ENCODE measurements at places on chromosomes 6 and 20. TPM values are rescaled to one million over a fixed set of nuclear protein-coding genes. Genes with fewer than 3 reads are reported as not detected.

DNA sequence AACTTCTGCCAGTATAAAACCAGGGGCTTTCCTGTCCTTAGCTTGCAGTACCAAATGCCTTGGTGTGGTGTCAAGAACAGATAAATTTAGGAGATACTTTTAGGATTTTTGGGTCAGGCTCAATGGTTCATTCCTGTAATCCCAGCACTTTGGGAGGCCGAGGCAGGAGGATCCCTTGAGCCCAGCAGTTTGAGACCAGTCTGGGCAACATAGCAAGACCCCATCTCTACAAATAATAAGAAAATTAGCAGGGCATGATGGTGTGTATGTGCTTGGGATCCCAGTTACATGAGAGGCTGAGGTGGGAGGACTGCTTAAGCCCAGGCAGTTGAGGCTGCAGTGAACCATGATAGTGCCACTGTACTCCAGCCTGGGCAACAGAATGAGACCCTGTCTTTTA lies 3.2 kb upstream of the ZBTB12 start:
- DNase-seq, result no peak

DNA sequence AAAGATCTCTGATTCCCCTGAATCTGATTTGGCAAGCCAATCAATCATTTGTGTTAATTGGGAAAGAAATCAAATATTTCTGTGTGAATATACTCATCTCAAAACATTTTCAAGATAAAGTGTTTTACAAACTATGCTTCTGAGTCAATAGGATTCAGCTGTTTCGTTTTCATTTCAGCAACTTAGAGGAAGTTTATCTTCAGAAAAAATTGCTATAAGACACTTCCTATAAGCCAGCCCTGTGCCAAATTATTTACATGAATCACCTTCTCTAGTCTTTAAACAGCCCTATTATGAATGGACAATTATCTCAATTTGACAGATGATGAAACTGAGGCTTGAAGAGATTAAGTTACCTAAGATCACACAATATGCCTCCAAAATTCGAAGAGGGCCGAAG lies 10.9 kb downstream of the DEFB129 start:
- no peak for DNase-seq

DNA sequence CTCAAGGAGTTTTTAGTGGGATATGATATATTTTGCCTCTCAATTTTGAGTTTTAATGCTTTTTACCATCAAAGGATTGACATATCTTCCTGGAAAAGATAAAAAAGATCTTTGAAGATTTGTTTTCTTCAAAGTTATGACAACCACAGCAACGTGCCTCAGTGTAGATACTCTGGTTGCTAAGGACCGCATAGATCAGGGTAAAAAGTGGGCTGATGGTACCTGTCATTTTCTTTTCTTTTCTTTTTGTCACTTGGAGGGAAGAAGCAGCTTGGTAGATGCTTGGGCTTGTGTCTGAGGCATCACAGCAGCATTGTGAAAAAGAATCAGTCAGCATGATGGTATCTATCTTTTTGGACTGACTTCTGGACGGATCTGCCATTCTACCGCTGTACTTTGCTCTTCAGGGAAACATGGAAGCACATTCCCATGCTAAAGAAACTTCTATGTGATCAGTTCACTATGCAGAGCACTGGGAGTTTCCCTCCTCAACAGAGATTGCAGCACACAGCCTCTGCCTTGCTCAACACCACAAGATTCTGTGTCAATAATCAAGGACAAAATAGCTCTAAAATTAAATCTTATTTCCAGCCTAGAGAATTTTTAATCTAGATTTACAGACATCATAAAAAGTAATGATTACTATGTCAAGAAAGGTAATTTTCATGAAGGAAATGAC lies 54.8 kb upstream of the SGK1 start:
- peak; percentile 52 for DNase-seq

- DNase-seq, result no peak
Measured at GRCh38 chr6:166486536-166486880, 100.0 kb downstream of the RAMACL start.

DNA sequence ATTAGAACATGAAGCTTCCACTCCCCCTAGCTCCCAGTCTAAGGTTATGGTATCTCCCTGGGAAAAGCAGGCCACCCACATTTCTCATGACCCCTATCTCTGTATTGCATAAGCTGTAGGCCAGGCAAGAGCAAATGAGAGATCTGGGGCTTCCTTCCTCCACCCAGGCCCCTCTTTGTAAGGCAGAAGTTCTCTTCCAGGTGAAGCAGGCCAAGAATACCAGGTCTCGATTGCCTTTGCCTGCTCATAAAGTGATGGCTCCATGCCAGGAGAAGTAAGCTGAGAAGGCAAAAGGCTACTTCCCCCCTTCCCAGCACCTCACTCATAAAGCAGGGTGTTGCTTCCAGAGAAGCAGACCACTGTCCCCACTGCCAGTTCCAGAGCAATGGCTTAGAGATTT lies 144.1 kb upstream of the KCNK16 start:
- DNase-seq, result no peak

GRCh38 chr20:17885076-17885475 lies 83.5 kb downstream of the SNX5 start:
- DNase-seq, result no peak

GRCh38 chr6:129818251-129818650 lies 42.9 kb downstream of the TMEM244 start:
- DNase-seq, result no peak

DNA sequence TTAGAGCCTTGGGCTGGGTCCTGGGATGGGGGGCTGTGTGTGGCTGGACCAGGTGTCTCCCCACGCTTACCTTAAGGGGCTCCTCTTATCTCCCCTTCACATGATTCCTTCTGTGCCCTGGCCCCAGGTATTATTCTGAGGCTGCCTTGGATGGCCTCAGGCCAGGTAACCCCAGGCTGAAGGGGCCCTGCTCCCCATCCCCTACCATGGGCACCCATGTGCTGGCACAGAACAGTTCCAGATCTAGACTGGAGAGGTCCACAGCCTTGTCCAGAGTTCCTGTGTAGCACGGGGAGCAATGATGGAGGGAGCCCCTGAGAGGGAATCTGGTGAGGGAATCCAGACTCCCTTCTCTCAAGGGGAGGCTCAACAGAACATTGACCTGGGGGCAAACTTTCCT lies 32.1 kb downstream of the MOCS1 start:
- no peak for DNase-seq

DNA sequence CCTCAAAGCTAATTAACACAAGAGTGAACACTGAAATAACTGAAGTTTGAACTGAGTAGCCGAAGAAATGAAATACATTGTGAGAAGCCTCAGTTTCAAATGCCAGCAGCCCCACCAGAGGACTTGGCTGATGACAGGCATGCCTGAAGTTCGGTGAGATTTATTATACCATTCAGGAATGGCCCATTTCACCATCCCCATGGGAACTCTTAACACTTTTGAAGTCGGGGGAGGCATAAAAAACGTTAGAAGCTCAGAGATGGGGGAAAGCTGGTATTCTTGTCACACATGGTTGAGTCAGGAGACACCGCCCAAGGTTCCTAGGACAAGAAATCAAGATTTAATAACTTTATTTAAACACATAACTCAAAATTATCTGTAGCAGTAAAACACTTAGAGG lies 17.6 kb upstream of the SLC22A3 start:
- DNase-seq, result no peak

DNA sequence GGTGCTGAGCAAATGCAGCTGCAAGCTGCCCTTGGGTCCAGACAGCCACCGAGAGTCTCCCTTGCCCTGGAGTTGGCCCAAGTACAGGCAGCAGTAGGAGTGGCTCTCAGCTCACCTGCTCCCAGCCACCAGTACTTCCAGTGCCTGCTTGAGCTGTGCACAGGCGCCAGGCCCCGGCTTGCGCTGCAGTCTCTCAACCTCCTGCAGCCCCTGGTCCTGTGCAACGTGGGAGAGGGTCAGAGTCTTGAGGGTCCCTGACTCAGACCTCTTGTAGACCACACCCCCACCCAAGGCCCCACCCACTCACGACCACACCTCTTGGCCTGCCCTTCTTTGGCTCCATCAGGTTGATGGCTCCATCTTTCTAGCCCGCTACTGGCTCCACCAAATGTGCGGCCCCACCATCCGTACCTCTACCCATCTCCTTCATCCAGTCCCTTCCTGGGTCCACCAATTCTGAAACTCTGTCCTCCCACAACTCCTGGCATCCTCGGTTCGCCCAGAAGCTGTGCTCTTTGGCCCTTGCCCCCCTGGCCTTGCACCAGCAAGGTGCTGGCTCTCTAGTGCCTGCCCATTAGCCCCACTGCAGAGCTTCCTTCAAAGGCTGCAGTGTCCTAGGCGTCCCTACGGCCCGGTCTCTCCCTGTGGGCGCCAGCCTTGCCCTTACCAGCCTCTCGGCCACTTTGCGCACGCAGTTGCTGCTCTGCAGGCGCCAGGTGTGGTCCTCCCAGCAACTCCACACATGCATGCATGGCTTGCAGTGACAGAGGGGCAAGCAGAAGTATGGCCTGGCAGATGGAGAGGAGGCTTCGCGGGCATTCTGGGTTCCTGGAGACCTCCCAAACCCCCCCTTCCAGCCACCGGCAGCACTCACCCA lies 16.5 kb upstream of the SPAG4 start:
- no peak for DNase-seq

- no peak for DNase-seq
Measured at GRCh38 chr6:134422426-134423231, 104.7 kb upstream of the SGK1 start.

- no peak for DNase-seq
Measured at GRCh38 chr6:119173249-119174084, 95.0 kb upstream of the FAM184A start.

DNA sequence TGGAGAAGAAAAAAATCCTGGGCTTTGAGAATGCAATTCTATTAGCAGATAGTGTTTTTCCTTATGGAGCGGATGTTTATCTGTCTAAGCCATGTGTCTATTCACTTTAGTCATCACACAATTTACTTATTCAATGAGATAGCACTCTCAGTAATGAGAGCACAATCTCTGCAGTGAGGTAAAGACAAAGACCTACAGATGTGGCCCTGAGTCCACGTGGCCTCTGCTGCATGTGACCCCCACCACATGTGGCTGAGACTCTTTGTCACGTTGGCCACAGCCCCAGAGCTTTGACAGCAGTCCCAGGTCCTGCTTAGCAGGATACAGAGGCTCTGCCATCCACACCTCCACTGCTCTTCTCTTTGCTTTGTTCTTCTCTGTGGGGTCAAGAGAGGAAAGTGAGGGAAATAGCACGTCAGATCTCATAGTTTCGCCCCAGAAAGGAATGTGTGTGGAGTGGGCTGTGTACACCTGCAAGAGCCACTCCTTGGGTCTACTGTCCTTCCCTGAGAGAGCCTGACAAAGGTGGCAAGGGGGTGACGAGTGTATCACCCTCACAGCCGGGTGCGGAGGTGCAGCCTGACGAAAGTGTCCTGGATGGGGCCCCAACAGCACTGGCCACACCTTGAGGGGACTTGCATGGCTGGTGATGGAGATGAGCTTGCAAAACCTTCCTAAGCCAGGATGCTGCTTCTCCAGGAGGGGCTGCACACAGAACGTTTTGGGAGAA lies 40.7 kb downstream of the ZNF831 start:
- no peak for DNase-seq

GRCh38 chr6:136880748-136881460 lies 41.2 kb upstream of the SLC35D3 start:
- DNase-seq, result no peak

- no peak for DNase-seq
Measured at GRCh38 chr6:27669295-27669623, 196.4 kb upstream of the ZNF184 start.

GRCh38 chr6:154991207-154991606 lies 3.9 kb upstream of the TIAM2 start:
- DNase-seq, result no peak

GRCh38 chr20:41587956-41588355 lies 30.2 kb downstream of the CHD6 start:
- DNase-seq, result no peak

DNA sequence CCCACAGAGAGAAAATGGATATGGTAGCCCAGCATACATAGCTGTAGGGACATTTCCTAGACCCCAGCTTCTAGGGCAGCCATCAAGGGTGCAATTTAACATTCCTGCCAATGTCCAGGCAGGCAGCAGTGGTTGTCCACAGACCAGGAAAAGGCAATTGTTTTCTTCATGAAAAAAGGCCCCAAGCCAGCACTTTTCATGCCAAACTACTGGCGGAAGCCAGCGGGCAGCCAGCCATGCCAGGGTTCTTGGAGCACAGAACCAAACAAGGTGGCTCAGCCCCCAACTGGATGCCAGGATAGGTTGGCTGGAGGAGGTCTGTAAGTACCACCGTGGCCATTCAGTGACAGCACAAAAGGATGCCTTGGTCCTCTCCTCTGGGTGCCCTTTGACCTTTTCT lies 94.6 kb downstream of the BANF2 start:
- DNase-seq, result no peak

DNA sequence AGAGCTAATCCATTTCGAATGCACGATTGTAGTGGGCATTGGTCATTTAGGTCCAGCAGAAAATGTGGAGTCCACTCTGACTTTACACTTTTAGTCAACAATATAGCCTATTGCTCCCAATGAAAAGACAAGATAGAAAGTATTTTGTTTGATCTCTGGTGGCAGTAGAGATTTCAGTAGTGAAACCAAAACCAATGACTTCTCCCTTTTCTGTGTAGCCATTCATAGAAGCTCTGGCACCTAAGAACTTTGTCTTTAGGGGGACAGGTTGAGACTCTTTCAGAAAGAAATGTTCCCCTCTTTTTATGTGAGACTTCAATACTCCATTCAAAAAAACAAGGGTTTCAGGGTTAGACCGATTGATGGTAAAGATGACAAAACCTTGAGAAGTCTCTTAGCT lies 510.8 kb upstream of the POU3F2 start:
- DNase-seq, result no peak

DNA sequence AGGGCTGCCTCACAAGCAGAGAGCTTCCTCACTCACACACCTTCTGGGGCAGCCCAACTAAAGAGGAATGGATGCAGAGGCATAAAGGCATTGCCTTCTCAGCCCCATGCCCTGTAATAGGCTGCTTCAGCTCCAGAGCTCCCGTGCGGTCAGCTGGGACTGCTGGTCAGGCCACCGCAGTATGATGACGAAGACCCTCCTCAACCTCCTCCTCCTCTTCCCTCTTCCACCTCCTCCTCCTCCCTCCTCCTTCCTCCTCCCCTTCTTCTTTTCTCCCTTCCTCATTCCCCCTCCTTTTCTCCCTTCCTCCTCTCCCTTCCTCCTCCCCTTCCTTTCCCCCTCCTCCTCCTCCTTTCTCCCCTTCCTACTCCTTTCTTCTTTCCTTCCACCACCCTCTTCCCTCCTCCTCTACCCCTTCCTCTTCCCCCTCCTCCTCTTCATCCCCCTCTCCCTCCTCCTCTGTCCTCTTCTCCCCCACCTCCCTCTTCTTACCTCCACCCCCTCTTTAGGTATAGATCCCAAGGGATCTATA lies 465.3 kb upstream of the CDH4 start:
- no peak for DNase-seq

GRCh38 chr6:93337014-93337413 lies 82.3 kb downstream of the EPHA7 start:
- DNase-seq, result no peak

Gene SLC2A10
- total RNA-seq, result 5.8 TPM

Gene RAB32
- total RNA-seq, result 30.9 TPM

Gene EFCAB8
- total RNA-seq, result 0.24 TPM

Gene GPX5
- not detected for total RNA-seq

Gene FAM209B
- not detected for total RNA-seq

Gene LYRM4
- 47.8 TPM for total RNA-seq

Gene ZKSCAN3
- total RNA-seq, result 2.0 TPM

Gene ELOVL4
- total RNA-seq, result 0.50 TPM

Gene ZNF311
- 0.63 TPM for total RNA-seq

Gene BEND3
- total RNA-seq, result 8.5 TPM

Measured in omental fat pad (tissue), 4 donors.